Keratinocyte (primary cell): ENCODE measurements at places on chromosomes 11 and 22.

DNA sequence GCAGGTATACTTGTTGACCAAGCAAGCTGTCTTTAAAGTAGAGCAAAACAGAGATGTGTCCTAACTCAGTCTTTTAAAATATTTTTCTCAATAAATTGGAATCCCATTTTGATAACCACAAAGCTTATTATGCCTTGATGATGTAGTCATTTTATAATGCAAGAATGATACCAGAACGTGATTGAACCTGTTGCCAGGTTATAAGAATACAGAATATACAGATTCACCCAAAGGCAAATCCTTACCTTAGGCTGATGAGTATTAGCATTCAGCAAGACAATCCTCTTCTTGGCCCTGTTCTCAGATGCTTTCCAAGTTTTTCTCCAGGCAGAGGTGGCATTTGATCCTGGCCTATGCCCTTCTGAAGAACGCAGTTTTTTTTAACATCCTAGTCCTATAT lies 76.1 kb downstream of the PPFIBP2 start:
- peak overlapping the region; percentile 37 for H3K27ac ChIP-seq
- H3K36me3 ChIP-seq, result no peaks in the 10 kb centered on the region
- no peak for DNase-seq
- peaks cover 50% of the 10 kb centered on the region for H3K4me1 ChIP-seq

- peaks cover 4% of the 10 kb centered on the region for H3K4me1 ChIP-seq
- H3K36me3 ChIP-seq, result no peaks in the 10 kb centered on the region
- H3K27me3 ChIP-seq, result no peaks in the 10 kb centered on the region
- H3K4me3 ChIP-seq, result no peak overlapping the region
Measured at GRCh38 chr11:87401653-87402052, 363.9 kb downstream of the TMEM135 start.

GRCh38 chr11:126518071-126518971 lies 162.8 kb downstream of the ST3GAL4 start:
- no peaks in the 10 kb centered on the region for H3K36me3 ChIP-seq
- DNase-seq, result no peak
- H3K27me3 ChIP-seq, result no peaks in the 10 kb centered on the region

DNA sequence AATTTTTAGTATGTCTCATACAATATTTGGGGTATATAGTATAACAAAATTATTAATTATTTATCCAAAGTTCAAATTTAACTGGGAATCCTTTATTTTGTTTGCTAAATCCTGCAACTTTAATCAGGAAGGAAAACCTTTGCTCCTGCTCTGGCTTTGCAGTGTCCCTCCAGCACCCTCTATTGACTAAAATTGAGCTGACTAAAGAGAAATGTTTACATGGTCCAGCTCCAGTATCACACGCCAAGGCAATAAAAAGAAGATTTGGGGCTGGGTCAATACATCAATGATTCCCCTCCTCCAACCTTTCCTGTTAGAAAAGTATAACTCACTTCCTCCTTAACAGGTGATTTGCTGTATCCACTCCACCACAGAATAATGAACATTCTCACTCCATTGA lies 153.0 kb upstream of the LRRC4C start:
- no peak for DNase-seq
- H3K27ac ChIP-seq, result no peak overlapping the region
- no peaks in the 10 kb centered on the region for H3K4me1 ChIP-seq

GRCh38 chr11:31764261-31764660 lies 46.9 kb downstream of the PAX6 start:
- no peaks in the 10 kb centered on the region for H3K36me3 ChIP-seq
- no peak overlapping the region for H3K27ac ChIP-seq
- no peak for DNase-seq
- H3K27me3 ChIP-seq, result no peaks in the 10 kb centered on the region
- no peaks in the 10 kb centered on the region for H3K4me1 ChIP-seq

- DNase-seq, result peak; percentile 1
- H3K27me3 ChIP-seq, result no peaks in the 10 kb centered on the region
Measured at GRCh38 chr11:71080239-71081097, 171.9 kb downstream of the SHANK2 start.

GRCh38 chr11:34331736-34332135 lies 26.1 kb downstream of the ABTB2 start:
- no peaks in the 10 kb centered on the region for H3K4me1 ChIP-seq
- H3K4me3 ChIP-seq, result no peak overlapping the region

GRCh38 chr11:63536669-63537292 lies at the start of gene PLAAT4:
PLAAT4 (plus strand) TSS chr11:63536808; CDS start chr11:63536869, 61 bp downstream.
- no peaks in the 10 kb centered on the region for H3K27me3 ChIP-seq
- peaks cover 12% of the 10 kb centered on the region for H3K4me1 ChIP-seq
- DNase-seq, result no peak
- no peak within 1 kb of the TSS for H3K27ac ChIP-seq

DNA sequence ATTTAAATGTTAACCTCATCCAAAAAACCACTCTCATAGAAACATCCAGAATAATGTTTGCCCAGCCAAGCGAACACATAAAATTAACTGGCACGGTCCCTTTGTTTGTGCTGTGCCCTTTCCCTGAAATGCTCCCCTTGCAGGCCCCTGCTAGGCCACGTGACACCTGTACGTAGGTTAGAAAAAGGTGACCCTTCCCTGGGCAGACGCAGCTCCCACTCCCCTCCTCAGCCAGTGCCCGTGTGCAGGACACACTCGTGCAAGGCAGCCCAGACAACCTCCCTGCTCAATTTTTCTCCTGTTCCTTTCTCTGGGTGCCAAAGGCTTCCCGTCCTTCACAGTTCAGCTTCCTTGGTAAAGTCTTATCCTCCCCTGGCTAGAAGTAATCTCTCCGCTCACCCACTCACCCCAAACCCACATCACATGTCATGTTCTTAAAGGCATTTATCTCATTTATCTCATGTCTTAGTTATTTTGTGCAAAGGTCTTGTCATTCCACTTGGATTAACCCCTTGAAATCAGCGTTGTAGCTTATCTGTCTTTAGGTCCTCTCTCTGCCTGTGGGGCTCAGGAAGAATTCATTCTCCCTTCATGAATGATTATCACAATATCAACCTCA lies 20.7 kb downstream of the FAM83F start:
- H3K27me3 ChIP-seq, result no peaks in the 10 kb centered on the region
- DNase-seq, result no peak
- H3K4me1 ChIP-seq, result peaks cover 50% of the 10 kb centered on the region
- H3K36me3 ChIP-seq, result peaks cover 9% of the 10 kb centered on the region

DNA sequence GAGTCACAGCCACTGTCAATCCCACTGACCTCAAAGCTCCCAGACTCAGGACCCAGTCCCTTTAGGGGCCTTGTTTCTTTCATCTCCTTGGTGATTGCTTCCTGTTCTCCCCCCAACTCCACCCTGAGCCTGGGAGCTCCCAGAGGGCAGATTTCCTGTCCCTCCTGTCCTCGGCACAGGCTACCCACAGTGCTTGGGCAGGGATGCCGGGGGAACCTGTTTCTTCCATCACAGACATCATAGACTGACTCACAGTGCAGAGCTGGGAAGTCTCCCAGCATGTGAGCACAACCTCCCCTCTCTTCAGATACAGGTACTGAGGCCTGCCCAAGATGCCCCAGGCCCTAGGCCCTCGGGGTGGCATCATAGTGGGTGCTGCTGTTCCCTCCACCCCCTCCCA lies 16.6 kb downstream of the TRIM29 start:
- H3K4me3 ChIP-seq, result no peak overlapping the region
- no peaks in the 10 kb centered on the region for H3K27me3 ChIP-seq
- H3K36me3 ChIP-seq, result peaks cover 67% of the 10 kb centered on the region
- H3K4me1 ChIP-seq, result peaks cover 55% of the 10 kb centered on the region
- DNase-seq, result no peak

GRCh38 chr22:26287382-26288225 lies 118.3 kb downstream of the SEZ6L start:
- no peak overlapping the region for H3K27ac ChIP-seq
- no peaks in the 10 kb centered on the region for H3K36me3 ChIP-seq
- no peaks in the 10 kb centered on the region for H3K27me3 ChIP-seq
- no peak for DNase-seq
- no peak overlapping the region for H3K4me3 ChIP-seq

DNA sequence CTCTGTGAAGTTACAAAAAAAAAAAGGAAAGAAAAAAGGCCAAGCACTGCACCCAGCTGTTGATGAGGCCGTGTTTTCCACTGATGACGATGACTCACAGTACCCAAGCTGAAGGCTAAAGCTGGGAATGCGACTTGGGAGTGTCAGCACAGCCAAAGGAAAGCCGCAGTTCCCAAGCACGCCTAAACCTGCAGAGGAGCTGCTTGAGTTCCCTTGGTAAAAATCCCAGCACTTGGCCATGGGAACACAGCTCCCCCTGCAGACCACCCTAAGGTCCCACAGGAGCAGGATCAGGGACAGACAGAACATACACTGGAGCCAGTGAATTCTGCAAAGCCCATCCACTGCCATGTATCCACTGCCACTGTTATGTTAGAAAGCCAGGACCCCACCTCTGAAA lies 39.9 kb downstream of the SERGEF start:
- H3K4me1 ChIP-seq, result peaks cover 10% of the 10 kb centered on the region
- no peak overlapping the region for H3K4me3 ChIP-seq
- no peak overlapping the region for H3K27ac ChIP-seq
- no peaks in the 10 kb centered on the region for H3K36me3 ChIP-seq
- DNase-seq, result peak; percentile 97

DNA sequence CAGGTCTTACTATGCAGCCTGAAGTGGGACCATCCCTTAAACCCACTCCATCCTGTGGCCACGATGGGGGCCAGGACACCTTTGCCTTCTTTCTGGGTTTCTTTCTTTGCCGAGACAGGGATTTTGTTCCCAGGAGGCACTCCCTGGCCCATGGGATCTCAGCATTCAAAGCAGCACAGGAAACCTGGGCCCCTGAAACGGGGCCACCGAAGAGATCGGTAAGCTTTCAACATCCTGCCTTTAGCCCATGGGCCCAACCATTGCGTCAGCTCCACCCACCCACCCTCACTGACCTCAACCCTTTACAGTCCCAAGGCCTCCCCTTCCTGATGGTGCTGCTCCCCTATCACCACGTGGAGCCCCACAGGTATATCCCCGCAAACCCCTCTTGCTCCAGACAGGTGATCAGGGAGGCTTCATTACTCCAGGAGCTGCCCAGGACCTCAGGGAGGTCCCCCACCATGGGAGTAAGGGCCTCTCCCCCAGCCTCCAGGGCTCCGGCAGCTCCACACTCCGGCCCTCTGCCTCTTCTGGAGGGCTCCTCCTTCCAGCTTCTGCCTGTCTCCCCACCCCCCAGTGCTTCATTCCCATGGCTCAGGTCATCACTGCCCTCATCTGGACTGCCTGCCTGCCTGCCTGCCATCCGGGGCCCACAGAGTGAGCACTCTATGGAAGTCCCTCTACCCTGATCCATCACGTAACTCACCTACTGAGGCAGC lies 42.0 kb upstream of the TUB start:
- no peaks in the 10 kb centered on the region for H3K36me3 ChIP-seq
- peaks cover 6% of the 10 kb centered on the region for H3K27me3 ChIP-seq
- DNase-seq, result no peak
- no peak overlapping the region for H3K27ac ChIP-seq
- no peaks in the 10 kb centered on the region for H3K4me1 ChIP-seq

DNA sequence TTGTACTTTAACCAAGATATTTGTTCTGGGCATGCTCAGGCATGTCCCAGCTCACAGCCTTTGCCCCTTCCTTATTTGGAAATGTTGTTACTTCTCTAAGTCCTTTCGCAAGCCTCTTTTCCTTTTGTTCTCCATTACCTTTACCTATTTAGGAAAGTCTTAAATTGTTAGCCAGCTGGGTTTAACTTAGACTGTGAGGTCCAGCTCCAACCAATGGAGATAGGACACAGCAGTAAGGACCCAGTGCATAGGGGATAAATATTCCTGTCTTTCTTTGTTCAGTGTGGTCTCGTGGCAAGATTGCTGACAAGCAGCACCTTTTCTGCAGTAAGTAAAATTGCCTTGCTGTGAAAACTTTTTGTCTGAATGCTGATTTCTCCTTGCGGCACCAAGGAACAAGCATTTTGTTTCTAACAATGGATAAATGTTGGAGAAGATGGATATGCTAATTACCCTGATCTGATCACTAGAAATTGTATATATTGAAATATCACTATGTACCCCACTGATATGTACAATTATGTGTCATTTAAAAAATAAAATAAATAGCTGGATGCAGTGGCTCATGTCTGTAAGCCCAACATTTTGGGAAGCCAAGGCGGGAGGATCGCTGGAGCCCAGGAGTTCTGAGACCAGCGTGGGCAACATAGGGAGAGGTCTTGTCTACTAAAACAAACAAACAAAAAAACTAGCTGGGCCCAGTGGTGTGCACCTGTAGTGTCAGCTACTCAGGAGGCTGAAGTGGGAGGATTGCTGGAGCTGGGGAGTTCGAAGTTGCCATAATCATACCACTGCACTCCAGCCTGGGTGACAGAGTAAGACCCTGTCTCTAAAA lies 31.9 kb upstream of the FTH1 start:
- no peak for DNase-seq
- H3K4me1 ChIP-seq, result no peaks in the 10 kb centered on the region
- H3K36me3 ChIP-seq, result no peaks in the 10 kb centered on the region

DNA sequence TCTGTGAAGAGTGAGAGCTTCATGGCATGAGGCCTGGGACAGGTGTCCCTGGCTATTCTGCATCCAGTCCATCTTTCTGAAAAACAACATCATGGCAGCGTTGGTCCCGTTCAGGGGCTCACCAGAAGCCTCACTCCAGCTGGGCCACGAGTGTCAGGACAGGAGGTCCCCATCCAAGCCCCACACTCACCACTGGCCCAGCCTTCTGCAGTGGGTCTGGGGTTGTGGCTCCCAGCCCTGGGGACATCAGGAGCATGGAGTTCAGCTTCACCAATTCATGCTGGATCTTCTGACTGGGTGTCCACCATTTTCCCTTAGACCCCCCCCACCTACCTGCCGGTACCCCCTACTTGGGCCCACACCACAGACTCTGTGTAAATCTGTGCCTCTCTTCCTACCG lies 400.3 kb downstream of the BRD1 start:
- H3K27me3 ChIP-seq, result no peaks in the 10 kb centered on the region
- H3K4me3 ChIP-seq, result no peak overlapping the region
- H3K4me1 ChIP-seq, result no peaks in the 10 kb centered on the region
- no peaks in the 10 kb centered on the region for H3K36me3 ChIP-seq
- no peak overlapping the region for H3K27ac ChIP-seq
- no peak for DNase-seq

GRCh38 chr11:70371241-70371640 lies 27.1 kb upstream of the CTTN start:
- H3K27me3 ChIP-seq, result no peaks in the 10 kb centered on the region
- no peak overlapping the region for H3K4me3 ChIP-seq
- H3K4me1 ChIP-seq, result peaks cover 7% of the 10 kb centered on the region
- H3K36me3 ChIP-seq, result peaks cover 15% of the 10 kb centered on the region
- DNase-seq, result no peak
- no peak overlapping the region for H3K27ac ChIP-seq

- H3K4me1 ChIP-seq, result no peaks in the 10 kb centered on the region
- no peak for DNase-seq
- H3K36me3 ChIP-seq, result no peaks in the 10 kb centered on the region
- H3K27me3 ChIP-seq, result no peaks in the 10 kb centered on the region
- H3K4me3 ChIP-seq, result no peak overlapping the region
Measured at GRCh38 chr22:47460176-47460575, 697.7 kb downstream of the TBC1D22A start.

GRCh38 chr11:2310073-2310785 lies 8.4 kb downstream of the TSPAN32 start:
- H3K36me3 ChIP-seq, result no peaks in the 10 kb centered on the region
- no peaks in the 10 kb centered on the region for H3K4me1 ChIP-seq
- no peak overlapping the region for H3K27ac ChIP-seq

GRCh38 chr11:108466405-108466804 lies 924 bp downstream of the C11orf65 start:
- H3K4me3 ChIP-seq, result peak overlapping the region; percentile 99
- H3K27me3 ChIP-seq, result no peaks in the 10 kb centered on the region
- H3K4me1 ChIP-seq, result peaks cover 12% of the 10 kb centered on the region
- peak overlapping the region; percentile 100 for H3K27ac ChIP-seq
